Left ventricle myocardium inferior (tissue), 1 donor: ENCODE measurements at places on chromosomes 13 and 19. TPM values are rescaled to one million over a fixed set of nuclear protein-coding genes. Genes with fewer than 3 reads are reported as not detected.

The KLK1 gene
- total RNA-seq = 0.41 TPM

The GJB6 gene
- total RNA-seq = not detected

The RRAS gene
- total RNA-seq = 116 TPM

The ZNF681 gene
- total RNA-seq = 0.25 TPM

The ZNF324B gene
- total RNA-seq = 3.1 TPM

The IL11 gene
- not detected for total RNA-seq

The GPR18 gene
- not detected for total RNA-seq

The CD22 gene
- not detected for total RNA-seq

The GRK1 gene
- total RNA-seq = 0.85 TPM

The TUBGCP3 gene
- total RNA-seq = 16.7 TPM
